Activated CD4-positive, alpha-beta T cell treated with anti-CD3 and anti-CD28 coated beads, Interleukin-2, amount 10 ng/mL, durations not matched to agents 7 days and 5 days (primary cell): ENCODE measurements at places on chromosomes 5 and 9. TPM values are rescaled to one million over a fixed set of nuclear protein-coding genes. Genes with fewer than 3 reads are reported as not detected.

DNA sequence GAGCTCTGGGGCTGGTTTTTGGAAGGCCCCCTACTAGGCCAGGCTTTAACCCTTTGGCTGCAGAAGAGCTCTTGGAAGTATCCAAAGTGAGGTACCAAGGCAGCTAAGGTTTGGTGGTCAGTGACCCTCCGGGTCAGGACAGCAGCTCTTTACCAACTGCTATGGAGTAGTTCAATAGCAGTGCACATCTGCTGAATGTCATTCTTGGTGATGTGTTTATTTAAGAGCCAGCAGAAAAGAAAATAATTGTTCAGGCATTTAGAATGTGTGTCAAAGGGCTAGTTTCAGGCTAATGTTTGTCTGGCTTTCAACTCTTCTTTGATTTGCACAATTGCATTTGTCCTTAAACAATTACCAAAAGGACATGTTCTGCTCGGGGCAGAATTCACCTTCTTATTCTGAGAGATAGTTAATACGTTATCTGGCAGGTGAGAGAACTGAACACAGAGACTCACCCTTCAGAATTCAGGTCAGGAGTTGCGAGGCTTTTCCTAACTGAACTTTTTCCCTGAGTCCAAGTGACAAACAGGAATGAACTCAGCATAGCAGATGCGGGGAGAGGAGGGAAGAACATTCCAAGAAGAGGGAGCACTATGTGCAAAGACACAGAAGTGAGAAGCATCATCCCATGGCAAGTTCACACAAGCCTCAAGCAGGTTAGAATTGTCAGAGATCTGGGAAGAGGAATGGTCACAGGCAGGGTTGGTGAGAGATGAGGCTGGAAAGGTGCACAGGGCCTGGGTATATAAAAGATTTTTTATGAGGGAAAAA is 556.7 kb upstream of the TLE4 start:
- no peak for DNase-seq

DNA sequence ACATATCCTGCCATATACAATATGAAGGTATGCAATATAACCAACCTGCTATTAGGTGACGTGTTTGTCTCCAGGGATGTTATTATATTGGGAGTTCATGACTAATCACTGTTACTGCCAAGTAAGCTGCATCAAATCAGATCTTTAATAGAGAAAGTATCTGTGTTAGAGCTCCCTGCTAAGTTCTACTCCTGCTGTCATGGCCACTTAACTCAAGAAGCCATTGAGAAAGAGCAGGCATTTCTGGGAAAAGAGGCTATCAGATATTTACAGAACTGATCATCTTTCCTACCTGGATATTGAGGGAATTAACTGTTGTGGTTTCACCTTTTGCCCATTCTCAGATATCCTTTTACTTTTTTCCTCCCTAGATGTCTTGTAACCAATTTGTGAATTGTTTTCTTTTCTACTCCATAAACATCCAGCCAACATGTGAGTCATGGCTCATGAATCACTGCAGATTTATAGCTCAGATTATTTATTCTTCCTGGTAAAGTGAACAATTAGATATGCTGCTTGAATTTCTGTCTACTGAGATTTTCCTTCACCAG is 634.8 kb upstream of the FAM174A start:
- no peak for DNase-seq

DNA sequence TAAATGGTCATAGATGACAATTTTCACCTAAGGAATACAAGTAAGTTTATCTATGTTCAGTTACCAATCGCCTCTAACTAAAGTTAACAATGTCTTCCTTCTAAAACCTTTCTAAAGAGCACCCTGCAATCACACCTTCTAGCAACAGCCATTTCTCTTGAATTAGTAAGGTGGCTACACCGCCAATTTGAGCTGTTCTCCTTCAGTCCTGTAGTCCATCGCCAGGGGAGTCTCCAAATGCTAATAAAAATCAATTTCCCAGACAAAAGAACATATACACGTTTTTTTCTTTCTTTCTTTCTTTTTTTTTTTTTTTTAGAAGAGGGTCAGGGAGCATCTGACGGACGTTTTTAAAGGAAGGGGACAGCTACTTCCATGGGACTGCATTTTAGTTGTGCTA is 729 bp upstream of the RORB start:
- DNase-seq, result no peak

DNA sequence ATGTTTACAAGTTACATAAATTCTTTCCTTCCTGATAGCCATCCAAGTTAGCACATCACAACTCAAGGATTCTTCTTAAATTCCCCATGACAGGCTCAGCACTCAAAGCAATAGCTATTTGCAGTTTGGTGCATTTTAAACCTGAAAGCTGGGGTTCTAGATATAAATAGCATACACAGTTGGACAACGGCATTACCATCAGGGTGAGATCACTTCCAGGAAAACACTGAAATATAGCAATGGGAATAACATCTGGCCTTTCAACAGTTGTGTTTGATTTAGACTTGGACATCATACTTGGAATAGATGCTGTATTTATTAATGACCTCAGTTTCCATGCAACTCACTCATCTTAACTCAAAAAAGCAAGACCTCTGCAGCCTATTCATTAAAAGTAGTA is 24.7 kb upstream of the LECT2 start:
- DNase-seq, result no peak

- no peak for DNase-seq
These were observed 31.0 kb downstream of the SLC9A3 start for GRCh38 chr5:493119-493701.

- no peak for DNase-seq
These were observed 121.2 kb upstream of the RANBP3L start for GRCh38 chr5:36422952-36423351.

DNA sequence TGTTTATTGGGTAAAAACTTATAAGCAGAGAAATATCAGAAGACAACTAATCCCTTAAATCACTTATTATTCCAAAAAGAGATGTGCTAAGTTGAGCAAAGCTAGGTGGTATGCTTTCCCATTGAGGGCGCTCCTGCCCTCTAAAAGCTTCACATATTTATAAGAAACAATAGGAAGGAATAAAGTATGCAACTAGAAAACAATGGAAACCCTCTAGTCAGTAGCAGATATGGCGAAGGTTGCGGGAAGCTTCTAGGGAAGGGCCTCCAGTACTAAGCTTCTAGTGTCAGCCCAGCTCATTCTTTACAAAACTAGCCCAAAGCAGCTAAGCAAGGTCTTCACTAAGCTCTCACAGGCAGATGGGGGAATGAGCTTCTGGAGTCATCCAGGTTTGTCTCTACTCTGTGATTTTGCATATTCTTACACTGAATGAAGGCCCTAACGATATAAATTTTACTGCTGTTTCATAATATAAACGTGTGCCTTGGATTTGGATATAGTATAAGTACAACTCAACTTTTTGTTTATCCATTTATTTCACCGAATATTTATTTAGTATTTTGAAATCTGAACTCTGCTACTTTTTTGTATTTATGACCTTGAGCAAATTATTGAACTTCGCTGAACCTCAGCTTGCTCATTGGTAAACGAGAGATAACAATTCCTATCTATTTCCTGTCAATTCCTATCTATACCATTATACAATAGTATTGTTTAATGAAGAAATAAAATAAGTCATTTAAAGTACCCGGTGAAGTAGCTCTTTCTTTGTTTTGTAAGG is 571.4 kb downstream of the ELAVL2 start:
- no peak for DNase-seq

DNA sequence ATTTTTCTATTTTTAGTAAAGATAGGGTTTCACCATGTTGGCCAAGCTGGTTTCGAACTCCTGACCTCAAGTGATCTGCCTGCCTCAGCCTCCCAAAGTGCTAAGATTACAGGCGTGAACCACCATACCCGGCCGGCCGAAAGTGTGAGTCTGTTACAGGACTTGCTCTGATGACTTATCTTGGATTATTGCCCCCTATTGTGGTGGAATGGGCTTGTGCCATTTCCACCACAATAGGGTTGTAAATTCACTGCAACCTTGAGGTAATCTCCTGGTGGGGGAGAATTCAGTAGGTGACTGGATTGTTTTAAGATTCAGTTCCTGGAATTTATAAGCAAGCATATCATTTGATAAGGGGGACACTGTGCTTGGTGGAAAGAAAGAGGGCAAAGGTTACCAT is 15.0 kb upstream of the HMGCR start:
- DNase-seq, result no peak

DNA sequence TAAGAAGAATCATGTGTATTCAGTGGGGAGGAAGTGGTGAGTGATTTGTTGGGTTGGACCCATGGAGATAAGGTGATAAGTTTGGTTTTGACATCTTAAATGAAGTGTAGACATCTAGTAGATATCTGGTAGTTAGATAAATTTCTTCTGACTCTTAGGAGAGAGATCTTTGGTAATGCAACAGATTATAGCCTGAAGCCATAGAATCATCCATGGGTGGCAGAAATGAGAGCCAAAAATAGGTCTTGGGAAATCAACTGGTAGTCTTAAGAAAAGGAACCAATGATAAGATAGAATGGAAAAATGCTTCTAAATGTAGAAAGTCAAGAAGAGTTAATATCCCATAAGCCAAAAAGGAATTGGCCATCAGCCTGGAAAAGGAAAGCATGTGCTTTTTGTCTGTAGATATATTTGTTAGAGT is 532.7 kb upstream of the GRAMD2B start:
- DNase-seq, result no peak

- DNase-seq, result no peak
These were observed 89.5 kb downstream of the MAT2B start for GRCh38 chr5:163594951-163595350.

DNA sequence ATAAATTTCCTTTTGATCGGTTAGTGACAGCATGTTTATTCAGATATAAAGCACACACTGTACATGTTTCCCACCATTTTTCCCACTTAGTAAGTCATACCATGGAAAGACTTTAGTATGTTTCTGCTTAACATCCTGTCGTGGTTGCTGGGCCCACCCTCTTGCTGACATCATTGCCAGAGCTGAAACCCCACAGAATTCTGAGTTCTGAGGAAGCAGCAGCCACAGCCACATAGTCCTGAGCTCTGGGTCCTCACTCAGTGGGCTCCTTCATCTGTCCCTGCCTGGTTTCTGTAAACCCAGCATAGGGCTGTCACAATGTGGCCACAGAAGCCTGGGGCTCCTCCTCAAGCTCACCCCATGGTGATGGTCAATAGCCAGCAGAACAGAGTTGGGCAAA is 441.5 kb downstream of the ENC1 start:
- DNase-seq, result no peak

The WDR38 gene
- not detected for total RNA-seq

The SLC25A2 gene
- total RNA-seq, result 0.42 TPM
